ENCODE measurements at places on chromosomes 11 and 22.

- DNase-seq, result no peak
Measured at GRCh38 chr11:84560206-84560605, 1066.9 kb downstream of the DLG2 start.

- DNase-seq, result no peak
Measured at GRCh38 chr11:44223238-44223637, 86.7 kb downstream of the ALX4 start.

- DNase-seq, result no peak
Measured at GRCh38 chr11:71352226-71352625, 96.0 kb downstream of the DHCR7 start.

DNA sequence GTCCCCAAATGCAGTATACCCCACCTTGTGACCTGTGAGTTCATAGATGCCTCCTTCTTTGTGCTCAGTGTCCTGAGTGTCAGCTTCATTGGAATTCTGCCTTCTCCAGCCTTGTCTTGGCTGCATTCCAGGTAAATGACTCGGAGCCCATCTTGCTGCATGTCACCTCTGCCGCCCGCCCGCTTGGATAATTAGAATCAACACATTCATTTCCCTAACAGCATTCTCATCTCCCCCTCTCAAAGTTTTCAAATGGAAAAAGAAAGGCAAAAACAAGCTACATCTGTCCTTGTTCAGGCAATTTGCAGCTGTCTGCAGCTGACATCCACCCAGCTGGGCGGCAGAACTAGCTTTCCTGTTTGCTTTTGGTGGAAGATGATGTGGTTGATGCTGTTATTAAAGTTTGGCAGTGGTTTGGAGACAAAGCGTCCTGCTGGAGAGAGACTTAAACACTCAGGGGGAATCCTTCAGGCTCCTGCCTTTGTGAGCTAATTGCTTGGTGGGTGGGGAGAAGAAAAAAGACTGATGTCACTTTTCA is 198.8 kb upstream of the SEZ6L start:
- DNase-seq, result peak; percentile 24

All from WTC11 (cell line).